Adrenal gland (tissue), 19 donors: ENCODE measurements at places on chromosomes 7 and 10. TPM values are rescaled to one million over a fixed set of nuclear protein-coding genes. Genes with fewer than 3 reads are reported as not detected.

DNA sequence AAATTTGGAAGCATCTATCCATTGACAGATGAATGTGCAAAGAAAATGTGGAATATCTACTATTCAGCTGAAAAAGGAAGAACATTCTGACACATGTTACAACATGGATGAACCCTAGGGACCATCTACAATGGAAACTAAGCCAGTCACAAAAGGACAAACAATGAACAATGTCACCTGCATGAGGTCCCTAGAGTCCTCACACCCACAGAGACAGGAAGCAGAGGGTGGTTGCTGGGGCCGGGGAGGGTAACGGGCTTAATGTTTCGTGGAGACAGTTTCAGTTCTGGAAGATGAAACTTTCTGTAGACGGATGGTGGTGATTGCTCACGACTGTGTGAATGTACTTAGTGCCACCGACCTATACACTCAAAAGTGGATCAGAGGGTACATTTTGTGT is 282.9 kb downstream of the ADARB2 start:
- H3K36me3 ChIP-seq, result no peaks in the 10 kb centered on the region
- no peaks in the 10 kb centered on the region for H3K4me1 ChIP-seq
- no peak for DNase-seq
- H3K27ac ChIP-seq, result no peak overlapping the region

Gene TMEM130
- 29.8 TPM for total RNA-seq

Gene LIPK
- not detected for total RNA-seq

- no peak overlapping the region for H3K4me3 ChIP-seq
- H3K36me3 ChIP-seq, result no peaks in the 10 kb centered on the region
- H3K4me1 ChIP-seq, result no peaks in the 10 kb centered on the region
- no peak overlapping the region for H3K27ac ChIP-seq
Observed at GRCh38 chr10:734481-734880, 45.0 kb upstream of the DIP2C start.

Gene A1CF
- total RNA-seq, result not detected

Gene WDR86
- total RNA-seq, result 7.0 TPM

- no peaks in the 10 kb centered on the region for H3K27me3 ChIP-seq
- peak; percentile 82 for DNase-seq
- no peak overlapping the region for H3K27ac ChIP-seq
Observed at GRCh38 chr10:114876602-114877300, 55.2 kb downstream of the FHIP2A start.

- H3K27me3 ChIP-seq, result no peaks in the 10 kb centered on the region
- no peaks in the 10 kb centered on the region for H3K36me3 ChIP-seq
- peak overlapping the region; percentile 35 for H3K4me3 ChIP-seq
Observed at GRCh38 chr7:6615723-6616555, 529 bp downstream of the ZNF853 start.

Gene LRRC72
- total RNA-seq, result not detected

Gene LYZL2
- total RNA-seq, result not detected

Gene SPDYE9
- not detected for total RNA-seq

DNA sequence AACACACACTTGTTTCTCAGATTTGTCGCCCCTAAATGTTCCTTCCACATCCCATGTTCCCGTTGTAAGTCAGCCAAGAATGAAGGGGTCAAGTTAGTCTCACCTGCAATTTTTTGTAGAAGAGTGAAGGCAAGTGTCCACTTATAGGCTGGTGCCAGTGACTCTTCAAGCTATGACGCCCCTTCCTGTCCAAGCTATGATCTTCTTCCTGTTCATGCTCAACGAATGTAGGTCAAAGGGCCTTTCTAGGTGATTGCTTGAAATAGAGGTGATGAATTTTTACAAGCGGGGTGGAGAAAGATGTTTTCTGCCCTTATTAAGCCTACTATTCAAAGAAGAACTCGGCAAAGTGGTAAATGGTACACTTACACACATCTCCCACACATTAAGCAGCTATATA is 41.0 kb downstream of the CDK1 start:
- H3K36me3 ChIP-seq, result no peaks in the 10 kb centered on the region
- no peaks in the 10 kb centered on the region for H3K27me3 ChIP-seq
- peaks cover 6% of the 10 kb centered on the region for H3K4me1 ChIP-seq

Gene HMX2
- total RNA-seq, result not detected

DNA sequence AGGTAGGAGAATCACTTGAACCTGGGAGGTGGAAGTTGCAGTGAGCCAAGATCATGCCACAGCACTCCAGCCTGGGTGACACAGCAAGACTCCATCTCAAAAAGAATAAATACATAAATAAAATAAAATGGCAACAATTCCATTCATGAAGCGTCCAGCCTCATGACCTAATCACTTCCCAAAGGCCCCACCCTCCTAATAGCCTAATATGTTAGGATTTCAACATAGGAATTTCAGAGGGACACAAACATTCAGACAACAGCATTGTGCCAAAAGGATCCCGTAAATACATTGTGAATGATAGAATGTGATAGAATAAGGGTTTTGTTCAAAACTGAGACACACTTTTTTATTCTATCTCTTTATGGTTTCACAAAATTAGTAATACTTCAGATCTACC is 90.3 kb downstream of the FAM107B start:
- H3K27ac ChIP-seq, result no peak overlapping the region
- no peaks in the 10 kb centered on the region for H3K4me1 ChIP-seq
- H3K4me3 ChIP-seq, result no peak overlapping the region
- DNase-seq, result no peak

Gene BTBD16
- not detected for total RNA-seq

DNA sequence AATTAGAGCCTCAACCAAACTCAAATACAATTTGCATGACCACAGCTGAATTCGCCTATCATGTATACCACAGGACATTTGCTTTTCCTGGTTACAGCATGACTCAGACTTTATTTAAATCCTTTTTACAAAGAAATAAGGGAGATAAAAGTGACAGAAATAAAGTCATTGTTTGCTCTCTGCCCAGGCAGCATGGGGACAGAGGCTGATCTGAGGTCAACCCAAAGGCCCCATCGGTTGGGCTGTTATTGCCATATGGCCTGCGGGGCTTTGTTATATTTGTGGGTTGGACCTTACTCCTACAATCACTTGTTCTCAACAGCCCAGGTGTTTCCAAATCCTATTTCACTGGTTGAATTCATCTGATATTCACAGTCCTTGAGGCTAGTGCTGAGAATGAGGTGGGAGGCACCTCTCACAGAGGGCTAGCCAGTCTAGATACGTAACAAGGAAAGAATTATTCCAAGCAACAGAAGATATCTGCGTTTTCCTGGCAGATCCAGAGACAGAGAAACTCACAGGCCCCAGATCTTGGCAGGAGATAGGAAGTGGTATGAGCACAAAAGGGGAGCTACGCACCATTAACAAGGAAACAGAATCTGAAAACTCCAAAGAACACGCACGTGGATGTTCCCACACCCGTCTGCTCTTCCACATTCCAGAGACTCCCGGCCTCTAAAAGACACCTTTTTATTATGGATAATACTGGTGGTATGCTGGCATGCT is 117.3 kb downstream of the HIPK2 start:
- peaks cover 48% of the 10 kb centered on the region for H3K4me1 ChIP-seq
- DNase-seq, result no peak
- H3K27ac ChIP-seq, result no peak overlapping the region
- H3K36me3 ChIP-seq, result no peaks in the 10 kb centered on the region
- H3K27me3 ChIP-seq, result no peaks in the 10 kb centered on the region
